ENCODE measurements at places on chromosomes 2 and 18.

- H3K4me3 ChIP-seq = no peak overlapping the region
- H3K27me3 ChIP-seq = no peaks in the 10 kb centered on the region
- no peak overlapping the region for H3K27ac ChIP-seq
- no peak for DNase-seq
- H3K4me1 ChIP-seq = peaks cover 4% of the 10 kb centered on the region
These were observed 47.6 kb downstream of the ITGAV start for GRCh38 chr2:186637497-186637800.

DNA sequence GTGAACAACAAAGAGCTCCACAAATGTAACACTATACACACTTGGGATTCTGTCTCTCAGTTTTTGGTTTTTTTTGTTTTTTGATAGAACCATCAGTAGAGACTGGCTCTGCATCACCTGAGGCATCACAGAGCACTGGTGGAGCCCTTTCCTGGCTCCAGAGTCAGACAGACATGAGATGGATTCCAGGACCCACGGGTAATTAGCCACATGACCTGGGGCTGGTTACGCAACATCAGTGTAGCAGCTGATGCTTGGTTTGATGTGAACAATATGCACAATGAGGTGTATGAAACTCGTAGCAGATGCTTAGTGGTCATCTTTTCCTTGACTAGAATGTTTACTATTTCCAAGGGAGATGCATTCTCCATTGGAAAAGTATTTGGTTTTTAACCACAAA, 40.7 kb downstream of the CMPK2 start:
- H3K27me3 ChIP-seq = no peaks in the 10 kb centered on the region
- H3K36me3 ChIP-seq = peaks cover 2% of the 10 kb centered on the region
- no peak overlapping the region for H3K4me3 ChIP-seq

DNA sequence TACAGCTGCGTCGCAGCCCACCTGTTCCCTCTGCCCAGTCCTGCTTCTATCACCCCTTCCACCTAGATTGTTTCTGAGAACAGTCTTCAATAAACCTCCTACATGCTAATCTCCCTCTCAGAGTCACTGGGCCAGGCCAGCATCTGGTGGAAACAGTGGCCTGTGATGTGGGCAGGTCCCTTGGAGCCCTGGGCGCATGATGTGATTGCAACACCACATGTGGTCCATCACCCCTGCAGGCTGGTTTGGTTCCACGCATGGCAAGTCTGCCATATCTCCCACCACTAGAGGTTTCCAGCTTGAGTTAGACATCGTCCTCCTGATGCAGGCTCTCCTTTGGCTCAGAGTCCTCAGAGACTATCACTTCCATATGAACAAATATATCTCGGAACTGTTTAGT, 83.5 kb downstream of the PRKCE start:
- H3K27me3 ChIP-seq = no peaks in the 10 kb centered on the region
- H3K4me3 ChIP-seq = no peak overlapping the region
- no peaks in the 10 kb centered on the region for H3K4me1 ChIP-seq
- H3K27ac ChIP-seq = no peak overlapping the region
- no peak for DNase-seq

DNA sequence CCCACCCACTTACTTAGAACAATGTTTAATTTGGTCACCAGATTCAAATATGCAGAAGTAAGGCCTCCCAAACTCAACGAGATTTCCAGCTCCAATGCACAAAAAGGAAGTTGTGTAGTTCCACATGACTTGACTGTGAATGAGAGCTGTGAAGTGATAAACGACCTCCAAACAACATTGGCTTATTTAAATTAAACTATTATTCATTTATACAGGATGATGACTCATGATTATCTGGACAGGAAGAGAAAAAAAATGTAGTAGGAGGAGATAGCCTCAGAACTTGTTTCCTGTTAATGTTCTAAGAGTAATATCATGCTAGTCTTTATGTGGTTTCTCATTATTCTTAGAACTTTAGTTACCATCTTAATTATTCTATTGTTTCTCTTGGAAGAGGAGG, 237.3 kb downstream of the C1D start:
- no peak for DNase-seq
- H3K27me3 ChIP-seq = no peaks in the 10 kb centered on the region
- H3K4me3 ChIP-seq = no peak overlapping the region
- H3K36me3 ChIP-seq = no peaks in the 10 kb centered on the region
- H3K27ac ChIP-seq = no peak overlapping the region

DNA sequence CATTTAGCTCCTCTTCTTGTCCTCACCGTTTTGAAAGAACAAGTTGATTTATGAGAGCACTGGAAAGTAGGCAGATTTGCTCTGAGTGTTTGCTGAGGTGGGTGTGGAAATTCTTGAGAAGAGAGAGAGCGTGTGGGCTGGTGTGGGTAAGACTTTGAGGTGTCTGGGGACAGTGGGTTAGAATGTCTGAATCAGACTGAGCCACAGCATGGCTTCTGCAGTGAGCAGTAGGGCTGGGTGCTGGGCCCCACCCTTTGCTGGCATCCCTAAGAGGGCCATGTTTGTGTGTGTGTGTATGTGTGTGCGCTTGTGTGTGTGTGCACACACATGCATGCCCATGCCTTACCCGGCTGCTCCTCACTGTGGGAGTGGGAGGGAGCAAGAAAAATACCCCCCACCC, 63.7 kb downstream of the COPS8 start:
- DNase-seq = no peak
- peaks cover 5% of the 10 kb centered on the region for H3K4me1 ChIP-seq
- peaks cover 11% of the 10 kb centered on the region for H3K36me3 ChIP-seq
- peak overlapping the region; percentile 16 for H3K27ac ChIP-seq
- H3K27me3 ChIP-seq = no peaks in the 10 kb centered on the region

DNA sequence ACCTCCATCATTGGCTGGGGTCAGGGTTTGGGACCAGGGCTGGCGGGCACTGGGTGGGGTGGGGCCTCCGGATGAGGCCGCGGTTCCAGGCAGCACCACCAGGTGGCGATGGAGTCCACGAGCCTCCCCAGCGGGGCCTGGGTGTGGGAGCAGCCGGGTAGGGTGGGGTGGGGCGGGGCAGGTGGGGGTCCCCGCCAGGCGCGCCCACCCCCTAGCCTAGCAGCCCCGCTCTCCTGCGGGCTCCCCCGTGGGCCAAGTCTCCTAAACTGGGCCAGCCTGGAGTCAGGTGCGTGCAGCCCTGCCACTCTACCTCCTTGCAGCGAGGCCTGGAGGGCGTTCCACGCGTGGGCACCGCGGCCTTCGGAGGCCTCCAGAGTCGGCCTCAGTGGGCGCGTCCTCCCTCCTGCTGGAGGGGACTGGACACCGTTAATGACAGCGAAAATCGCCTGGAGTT, 187.5 kb downstream of the TWIST2 start:
- no peaks in the 10 kb centered on the region for H3K36me3 ChIP-seq
- peaks cover 26% of the 10 kb centered on the region for H3K27me3 ChIP-seq
- H3K4me1 ChIP-seq = no peaks in the 10 kb centered on the region
- peak; percentile 77 for DNase-seq
- no peak overlapping the region for H3K27ac ChIP-seq

DNA sequence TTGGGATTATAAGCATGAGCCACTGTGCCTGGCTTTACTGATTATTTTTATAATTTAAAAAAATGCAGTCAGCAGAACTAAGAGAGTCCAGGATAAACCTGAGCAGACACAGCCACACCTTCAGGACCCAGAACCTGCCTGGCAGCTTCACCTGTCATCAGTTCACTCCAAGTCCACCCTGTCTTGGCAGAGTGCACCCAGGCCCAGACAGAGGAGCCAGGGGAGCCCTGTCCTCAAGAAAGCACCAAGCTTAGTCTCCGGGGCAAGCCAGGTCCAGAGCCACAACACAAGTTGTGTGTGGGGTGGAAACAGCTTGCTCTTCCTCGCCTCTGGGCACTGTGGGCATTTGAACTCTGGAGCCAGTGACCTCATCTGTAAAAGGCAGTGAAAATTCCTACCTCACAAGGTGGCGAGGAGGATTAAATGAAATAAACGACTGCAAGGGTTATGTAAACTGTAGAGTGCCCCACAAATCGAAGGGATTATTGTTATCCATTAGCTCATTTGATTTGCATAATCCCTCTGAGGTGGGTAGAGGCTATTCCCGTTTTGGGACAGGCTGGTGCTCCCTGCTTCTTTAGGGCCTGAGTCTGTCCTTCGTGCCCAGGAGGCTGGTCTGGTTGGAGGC, 24.7 kb downstream of the MYCN start:
- DNase-seq = no peak
- H3K36me3 ChIP-seq = no peaks in the 10 kb centered on the region
- peaks cover 17% of the 10 kb centered on the region for H3K4me1 ChIP-seq
- no peaks in the 10 kb centered on the region for H3K27me3 ChIP-seq
- H3K27ac ChIP-seq = no peak overlapping the region

GRCh38 chr18:12652861-12653401, 5.0 kb downstream of the SPIRE1 start:
- peaks cover 30% of the 10 kb centered on the region for H3K4me1 ChIP-seq
- H3K36me3 ChIP-seq = no peaks in the 10 kb centered on the region
- H3K27me3 ChIP-seq = peaks cover 5% of the 10 kb centered on the region
- no peak for DNase-seq
- H3K27ac ChIP-seq = no peak overlapping the region
